Spleen (tissue), 13 donors: ENCODE measurements at places on chromosomes 16 and 17. TPM values are rescaled to one million over a fixed set of nuclear protein-coding genes. Genes with fewer than 3 reads are reported as not detected.
A peak's percentile ranks its signal among the peaks of the same experiment; 100 is the strongest.

The ITGAD gene
- total RNA-seq = 25.3 TPM

The PTGES3L gene
- 1.4 TPM for total RNA-seq

The NTN1 gene
- 0.28 TPM for total RNA-seq

The TAT gene
- 0.30 TPM for total RNA-seq

The FBXW10B gene
- 1.3 TPM for total RNA-seq

The RAB11FIP4 gene
- 25.2 TPM for total RNA-seq

GRCh38 chr16:53052519-53053501, at the start of gene CHD9NB:
Gene CHD9NB, minus strand, starts transcription at chr16:53052897. Its CDS starts 8,739 bp downstream, at chr16:53044158.
- H3K36me3 ChIP-seq = no peaks in the 10 kb centered on the region
- no peak within 1 kb of the TSS for H3K4me3 ChIP-seq
- H3K27ac ChIP-seq = no peak within 1 kb of the TSS
- DNase-seq = no peak
- no peaks in the 10 kb centered on the region for H3K27me3 ChIP-seq
- peaks cover 35% of the 10 kb centered on the region for H3K4me1 ChIP-seq

GRCh38 chr16:72301523-72302236, 129.7 kb upstream of the PMFBP1 start:
- no peak overlapping the region for H3K27ac ChIP-seq
- no peaks in the 10 kb centered on the region for H3K27me3 ChIP-seq
- no peaks in the 10 kb centered on the region for H3K4me1 ChIP-seq

GRCh38 chr17:29331075-29331707, 37.2 kb upstream of the NUFIP2 start:
- H3K36me3 ChIP-seq = no peaks in the 10 kb centered on the region
- no peak overlapping the region for H3K27ac ChIP-seq
- no peak overlapping the region for H3K4me3 ChIP-seq

- no peak overlapping the region for H3K27ac ChIP-seq
- no peak overlapping the region for H3K4me3 ChIP-seq
- DNase-seq = no peak
- H3K36me3 ChIP-seq = peaks cover 5% of the 10 kb centered on the region
Observed at GRCh38 chr17:7927596-7927995, 2.1 kb downstream of the KCNAB3 start.

GRCh38 chr17:17497065-17497844, 1.1 kb upstream of the RASD1 start:
- peak overlapping the region; percentile 70 for H3K4me3 ChIP-seq
- peaks cover 20% of the 10 kb centered on the region for H3K4me1 ChIP-seq
- H3K36me3 ChIP-seq = peaks cover 1% of the 10 kb centered on the region
- peak; percentile 59 for DNase-seq
- peaks cover 20% of the 10 kb centered on the region for H3K27me3 ChIP-seq
- H3K27ac ChIP-seq = peak overlapping the region; percentile 88

- DNase-seq = no peak
- peaks cover 18% of the 10 kb centered on the region for H3K27me3 ChIP-seq
- H3K27ac ChIP-seq = no peak overlapping the region
- H3K36me3 ChIP-seq = no peaks in the 10 kb centered on the region
- H3K4me1 ChIP-seq = no peaks in the 10 kb centered on the region
- H3K4me3 ChIP-seq = no peak overlapping the region
Observed at GRCh38 chr17:43556292-43556691, 10.2 kb upstream of the ETV4 start.
